Dermis lymphatic vessel endothelial cell (primary cell): ENCODE measurements at places on chromosomes 5 and 9. TPM values are rescaled to one million over a fixed set of nuclear protein-coding genes. Genes with fewer than 3 reads are reported as not detected.

AP3B1 gene
- total RNA-seq = 46.4 and 50.1 TPM in 2 replicates

LRRC19 gene
- not detected in 2 replicates for total RNA-seq

CDH12 gene
- not detected in 2 replicates for total RNA-seq

DNM1 gene
- 0.43 and 0.65 TPM in 2 replicates for total RNA-seq

CARTPT gene
- total RNA-seq = not detected in 2 replicates

IL13 gene
- total RNA-seq = not detected in 2 replicates

TNFSF8 gene
- not detected in 2 replicates for total RNA-seq

STK32A gene
- total RNA-seq = 0.09 TPM in 1 of 2 replicates, not detected in the other

PIP5K1B gene
- 0.09 and 0.11 TPM in 2 replicates for total RNA-seq

CD74 gene
- total RNA-seq = 0.33 and 0.52 TPM in 2 replicates

OR1K1 gene
- total RNA-seq = not detected in 2 replicates

EGR1 gene
- total RNA-seq = 2.7 and 3.4 TPM in 2 replicates

SLC36A3 gene
- total RNA-seq = not detected in 2 replicates

PLPPR1 gene
- under 0.01 TPM in 1 of 2 replicates, not detected in the other for total RNA-seq
